Fibroblast of gingiva (primary cell): ENCODE measurements at places on chromosomes 11 and 22.

GRCh38 chr11:2446590-2447252, 1.9 kb downstream of the KCNQ1 start:
- DNase-seq: no peak

GRCh38 chr11:62677714-62678113, 1.2 kb downstream of the UBXN1 start:
- DNase-seq: no peak

DNA sequence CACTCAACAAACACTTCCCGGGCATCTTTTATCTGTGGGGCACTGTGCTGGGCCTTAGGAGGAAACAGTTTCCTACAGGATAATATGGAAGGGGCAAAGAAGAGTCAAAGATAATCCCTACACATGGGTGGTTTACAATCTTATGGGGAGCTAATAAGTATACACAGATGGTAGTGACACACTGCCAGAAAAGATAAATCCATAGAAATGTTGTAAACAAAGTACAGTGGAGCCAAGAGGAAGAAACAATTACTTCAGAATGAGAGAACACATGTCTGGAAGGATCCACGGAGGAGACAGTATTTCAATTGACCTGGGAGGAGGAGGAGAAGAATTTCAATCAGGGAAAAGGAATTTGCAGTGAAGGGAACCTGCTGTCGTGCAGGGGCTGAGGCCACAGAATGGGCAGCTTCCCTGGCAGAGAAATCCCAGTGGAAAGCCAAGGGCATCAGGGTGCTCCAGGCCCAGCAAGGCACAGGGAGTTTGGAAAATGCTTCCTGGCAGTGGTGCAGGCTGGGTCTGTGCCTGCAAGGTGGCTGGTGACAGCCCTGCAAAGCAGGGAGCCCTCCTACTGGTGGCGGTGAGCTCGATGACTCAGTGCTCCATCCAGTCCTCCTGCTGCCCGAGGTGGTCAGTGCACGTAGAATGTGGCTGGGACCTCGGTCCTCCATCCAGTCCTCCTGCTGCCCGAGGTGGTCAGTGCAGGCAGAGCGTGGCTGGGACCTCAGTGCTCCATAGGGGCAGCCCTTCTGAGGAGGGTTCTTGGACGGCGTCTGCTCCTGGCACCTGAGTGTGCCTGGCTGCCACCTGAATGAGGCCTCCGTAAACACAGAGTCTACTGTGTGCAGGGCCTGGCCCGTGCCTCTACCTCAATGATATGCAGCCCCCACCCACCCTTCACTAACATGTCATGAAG, 444.3 kb upstream of the B3GAT1 start:
- DNase-seq: no peak

DNA sequence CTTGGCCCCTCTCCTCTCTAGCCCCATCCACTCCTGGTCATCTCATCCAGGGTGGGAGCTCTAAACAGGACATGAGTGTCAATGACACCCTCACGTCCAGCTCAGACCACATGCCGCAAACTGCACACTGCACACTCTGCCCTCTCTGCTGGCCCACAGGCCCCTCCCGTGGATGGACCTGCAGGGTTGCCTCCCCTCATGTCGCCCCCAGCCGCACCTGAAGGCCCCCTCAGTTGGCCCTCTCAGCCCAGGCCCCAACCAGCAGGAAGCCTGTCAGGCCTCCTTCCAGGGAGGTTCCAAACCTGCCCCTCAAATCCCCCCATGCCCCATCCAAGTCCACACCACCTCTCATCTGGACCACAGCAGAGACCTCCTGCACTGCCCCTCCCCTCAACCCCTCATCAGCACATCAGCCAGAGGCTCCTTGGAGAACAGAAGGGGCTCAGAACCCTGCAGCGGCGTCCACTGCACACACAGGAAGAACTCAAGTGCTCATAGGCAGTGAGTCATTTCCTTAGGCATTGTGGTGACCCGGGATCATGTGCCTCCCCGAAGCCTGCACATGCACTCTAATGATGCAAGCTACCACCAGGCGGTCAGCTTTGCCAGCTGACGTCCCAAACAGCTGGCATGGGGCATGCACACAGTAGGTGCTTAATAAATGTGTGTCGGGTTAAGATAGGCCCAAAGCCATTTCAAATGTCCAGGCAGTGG, 12.9 kb upstream of the CDKN1C start:
- peak; percentile 81 for DNase-seq

DNA sequence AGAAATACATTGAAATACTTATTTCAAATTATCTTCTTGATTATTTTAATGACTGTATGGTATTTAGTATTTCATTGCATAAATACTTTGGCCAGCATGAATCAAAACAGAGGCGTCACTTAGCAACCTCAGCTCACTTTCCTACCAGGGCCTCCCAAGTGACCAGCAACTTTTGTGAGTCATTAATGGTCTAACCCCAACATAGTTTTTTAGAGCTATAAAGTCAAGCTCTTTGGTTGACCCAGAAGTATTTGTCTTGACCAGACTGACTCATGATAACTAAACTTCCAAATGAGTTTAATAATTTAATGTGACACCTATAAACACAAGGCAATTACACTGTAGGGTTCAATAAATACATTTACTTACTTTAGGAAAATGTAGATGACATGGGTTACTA, 27.9 kb upstream of the RBMXL2 start:
- peak; percentile 58 for DNase-seq

DNA sequence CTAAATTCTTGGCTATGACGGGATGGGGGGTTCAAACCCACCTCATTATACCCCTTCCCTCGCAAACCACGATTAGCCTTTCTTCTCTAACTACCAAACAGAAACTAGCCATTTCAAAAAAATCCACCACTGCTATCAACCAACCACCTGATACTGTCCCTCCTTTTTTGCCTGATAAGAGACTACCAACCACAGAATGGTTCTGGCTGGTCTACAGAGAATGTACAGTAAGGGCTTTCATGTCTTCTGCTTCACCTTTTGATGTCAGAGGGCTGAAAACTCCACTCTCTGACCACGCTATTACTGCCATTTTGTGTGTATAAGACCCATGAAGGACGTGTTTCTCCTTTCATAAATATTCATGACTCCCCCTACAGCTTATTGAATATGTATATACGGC, 19.1 kb downstream of the RIC3 start:
- no peak for DNase-seq

DNA sequence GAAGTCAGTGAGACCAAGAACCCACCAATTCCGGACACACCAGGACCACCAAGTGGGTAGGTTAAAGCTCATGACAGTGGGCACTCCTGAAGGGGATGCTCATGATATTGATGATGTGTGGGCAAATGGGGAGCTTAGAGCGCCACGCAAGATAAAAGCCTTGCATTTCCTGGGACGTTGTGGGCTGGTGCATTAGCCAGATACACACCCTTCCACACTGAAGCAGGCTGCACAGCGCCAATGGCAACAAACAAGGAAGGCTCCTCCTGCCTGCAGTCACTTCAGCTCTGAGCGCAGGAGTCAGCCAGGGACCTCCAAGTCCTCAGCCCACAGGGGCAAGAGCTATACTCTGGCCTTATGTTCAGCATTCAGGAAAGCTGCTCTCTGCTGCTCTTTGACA, 20.6 kb downstream of the TMEM218 start:
- DNase-seq: no peak

GRCh38 chr11:46064221-46064620, 57.0 kb downstream of the PHF21A start:
- no peak for DNase-seq

- no peak for DNase-seq
These were observed 23.8 kb downstream of the PACSIN2 start for GRCh38 chr22:42991010-42991651.

GRCh38 chr11:76270389-76270788, 64.1 kb upstream of the WNT11 start:
- no peak for DNase-seq

- peak; percentile 85 for DNase-seq
These were observed 218.6 kb downstream of the NAV2 start for GRCh38 chr11:19931141-19931770.

GRCh38 chr22:46017166-46017565, 40.2 kb upstream of the WNT7B start:
- no peak for DNase-seq

DNA sequence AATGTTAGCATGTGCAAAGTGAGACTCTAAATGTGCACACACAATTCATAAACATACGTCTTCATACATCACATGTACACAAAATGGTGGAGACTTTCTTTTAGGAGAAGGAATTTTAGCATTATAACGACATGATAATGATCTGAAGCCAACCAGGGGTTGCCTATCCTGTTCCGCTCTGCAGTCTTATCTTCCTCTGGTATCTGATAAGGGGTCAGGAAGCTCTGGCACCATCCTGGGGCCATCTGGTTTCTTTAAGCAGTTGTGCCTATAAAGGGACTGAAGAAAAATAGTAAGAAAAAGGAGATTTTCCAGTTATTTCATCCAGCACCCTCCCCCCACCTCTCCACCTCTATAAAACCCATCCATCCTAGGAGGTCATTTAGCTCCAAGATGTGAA, 5.8 kb upstream of the NUP50 start:
- DNase-seq: no peak

DNA sequence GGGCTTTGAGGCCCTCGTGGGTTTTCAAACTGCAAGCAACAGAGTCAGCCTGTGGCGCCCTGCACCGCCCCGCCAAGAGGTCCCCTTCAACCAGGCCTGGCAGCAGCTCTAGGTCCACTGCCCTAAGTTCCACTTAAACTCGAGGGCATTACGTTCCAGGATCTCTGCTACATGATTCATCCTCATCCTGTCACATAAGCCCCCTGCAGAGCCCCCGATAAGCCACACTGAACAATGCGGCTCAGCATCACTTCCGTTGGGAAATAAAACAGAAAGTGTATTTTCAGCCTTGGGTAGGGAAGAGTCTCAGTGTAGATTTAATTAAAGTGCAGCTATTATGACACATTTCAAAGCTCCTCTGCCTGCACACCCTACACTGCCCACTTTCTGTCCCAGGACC, 24.6 kb downstream of the SULT4A1 start:
- no peak for DNase-seq

DNA sequence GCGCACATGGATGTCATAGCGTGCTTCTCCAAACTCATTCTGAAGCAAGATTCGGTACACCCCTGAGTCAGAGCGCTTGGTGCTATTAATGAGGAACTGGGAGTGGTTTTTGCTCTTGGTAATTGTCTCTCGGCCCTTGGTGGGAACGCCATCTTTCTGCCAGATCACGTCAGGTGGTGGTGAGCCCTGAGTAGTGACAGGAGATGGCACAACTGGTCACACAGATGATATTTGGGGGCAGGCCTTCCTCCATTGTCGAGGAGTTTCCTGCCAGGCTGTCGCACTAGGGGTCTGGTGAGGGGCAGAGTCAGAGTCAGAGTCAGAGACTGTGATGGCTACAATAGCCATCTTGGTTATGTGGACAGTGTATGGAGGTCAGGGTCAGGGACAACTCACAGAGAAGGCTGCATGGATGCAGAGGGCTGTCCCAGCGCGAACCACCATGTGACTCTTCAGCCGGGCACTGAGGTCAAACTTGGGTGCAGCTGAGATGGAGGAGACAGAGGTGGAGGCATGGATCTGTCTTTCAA, 9.3 kb downstream of the TMEM86A start:
- no peak for DNase-seq

DNA sequence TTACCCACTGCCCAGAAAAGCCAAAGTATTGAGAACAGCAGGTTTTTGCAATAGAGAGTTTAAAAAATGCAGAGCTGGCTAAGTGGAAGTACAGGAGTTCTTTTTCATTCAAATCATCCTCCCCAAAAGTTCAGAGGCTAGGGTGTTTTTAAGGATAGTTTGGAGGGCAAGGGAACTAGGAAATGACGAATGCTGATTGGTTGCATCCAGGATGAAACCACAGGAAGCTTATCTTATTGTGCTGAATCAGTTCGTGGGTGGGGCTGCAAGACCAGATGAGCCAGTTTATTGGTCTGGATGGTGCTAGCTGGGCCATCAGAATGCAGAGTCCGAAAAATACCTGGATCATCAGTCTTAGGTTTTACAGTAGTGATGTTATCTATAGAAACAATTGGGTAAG, 1427.1 kb downstream of the LRRC4C start:
- DNase-seq: no peak

DNA sequence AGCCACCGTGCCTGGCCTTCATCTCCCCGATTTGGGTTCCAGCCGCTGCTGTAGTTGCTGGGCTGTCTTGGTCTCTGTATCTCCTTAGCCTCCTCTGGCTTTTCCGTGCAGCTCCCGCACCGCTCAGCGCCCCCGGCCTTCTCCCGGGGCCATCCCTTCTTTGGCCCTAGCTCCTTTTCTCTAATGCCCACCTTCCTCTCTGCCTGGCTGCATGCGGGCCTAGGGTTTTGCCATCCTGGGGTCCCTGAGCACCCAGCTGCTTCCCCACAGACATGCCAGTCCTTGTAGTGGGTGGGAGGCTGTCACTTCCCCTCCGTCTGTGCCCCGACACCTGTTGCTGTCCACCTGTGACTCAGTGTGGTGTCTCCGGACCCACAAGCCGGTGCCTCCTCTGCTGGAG, 36.4 kb downstream of the KCNJ4 start:
- no peak for DNase-seq

GRCh38 chr22:47220752-47221151, 458.3 kb downstream of the TBC1D22A start:
- DNase-seq: no peak

DNA sequence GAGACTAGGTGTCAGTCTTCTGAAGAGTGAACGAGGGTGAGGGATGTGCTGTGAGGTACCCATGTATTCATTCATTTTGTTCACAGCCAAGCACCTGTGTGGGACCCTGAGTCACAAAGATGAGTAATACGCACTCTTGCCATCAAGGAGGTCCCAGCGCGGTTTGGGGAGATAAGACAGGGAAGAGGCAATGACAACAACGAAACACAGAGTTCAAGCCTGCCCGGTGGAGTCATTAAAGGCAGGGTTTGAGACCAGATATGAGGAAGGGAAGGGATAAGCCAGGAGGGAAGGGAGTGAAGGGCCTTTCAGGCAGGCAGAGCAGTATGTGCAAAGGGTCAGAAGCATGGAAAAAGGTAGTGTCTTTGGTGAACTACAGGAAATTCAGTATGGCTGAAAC, 4.6 kb downstream of the DCHS1 start:
- DNase-seq: no peak

DNA sequence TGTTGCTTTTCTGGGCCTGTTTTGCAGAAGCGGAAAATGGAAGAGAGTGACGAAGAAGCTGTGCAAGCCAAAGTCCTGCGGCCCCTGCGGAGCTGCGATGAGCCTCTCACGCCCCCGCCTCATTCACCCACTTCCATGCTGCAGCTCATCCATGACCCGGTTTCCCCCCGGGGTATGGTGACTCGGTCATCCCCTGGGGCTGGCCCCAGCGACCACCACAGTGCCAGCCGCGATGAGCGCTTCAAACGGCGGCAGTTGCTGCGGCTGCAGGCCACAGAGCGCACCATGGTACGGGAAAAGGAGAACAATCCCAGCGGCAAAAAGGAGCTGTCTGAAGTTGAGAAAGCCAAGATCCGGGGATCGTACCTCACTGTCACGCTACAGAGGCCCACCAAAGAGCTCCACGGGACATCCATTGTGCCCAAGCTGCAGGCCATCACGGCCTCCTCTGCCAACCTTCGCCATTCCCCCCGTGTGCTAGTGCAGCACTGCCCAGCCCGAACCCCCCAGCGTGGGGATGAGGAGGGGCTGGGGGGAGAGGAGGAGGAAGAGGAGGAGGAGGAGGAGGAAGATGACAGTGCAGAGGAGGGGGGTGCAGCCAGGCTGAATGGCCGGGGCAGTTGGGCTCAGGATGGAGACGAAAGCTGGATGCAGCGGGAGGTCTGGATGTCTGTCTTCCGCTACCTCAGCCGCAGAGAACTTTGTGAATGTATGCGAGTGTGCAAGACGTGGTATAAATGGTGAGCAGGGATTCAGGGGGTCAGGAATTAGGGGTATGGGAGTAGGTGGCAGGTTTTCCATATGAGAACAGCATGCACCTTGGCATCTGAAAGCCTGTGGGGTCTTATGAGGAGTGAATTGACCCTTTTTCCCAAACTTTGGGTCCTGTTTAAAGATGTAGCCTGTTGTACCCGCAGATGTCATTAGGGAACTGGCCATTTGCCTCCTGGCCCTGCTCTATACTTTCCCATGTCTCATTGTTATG, 15.9 kb upstream of the GRK2 start:
- DNase-seq: no peak
